ENCODE measurements at places on chromosomes 1 and 21. TPM values are rescaled to one million over a fixed set of nuclear protein-coding genes. Genes with fewer than 3 reads are reported as not detected.

- no peak for DNase-seq
Measured at GRCh38 chr1:162688931-162689330, 56.7 kb downstream of the DDR2 start.

Gene AJAP1
- polyA plus RNA-seq = 0.03 TPM

DNA sequence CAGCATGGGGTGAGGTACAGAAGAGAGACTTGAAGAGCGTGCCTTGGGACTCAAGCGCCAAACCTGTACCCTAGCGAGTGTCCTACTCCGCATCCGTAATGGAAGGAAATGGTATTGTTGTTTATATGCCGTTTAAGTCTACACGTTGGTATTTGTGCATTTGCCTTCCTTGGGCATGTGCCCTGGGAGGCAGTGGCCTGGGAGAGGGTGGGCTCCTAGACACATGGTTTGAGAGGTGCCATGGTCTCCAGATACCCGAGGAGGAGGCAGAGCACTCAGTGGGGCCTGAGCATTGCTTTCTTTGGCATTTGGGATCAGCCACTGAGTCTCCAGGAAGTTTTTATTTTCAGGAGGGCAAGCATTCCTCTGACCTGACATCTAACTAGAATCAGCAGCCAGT is 6.5 kb downstream of the ZNF672 start:
- DNase-seq = no peak

Gene TMEM200B
- 4.6 TPM for polyA plus RNA-seq

GRCh38 chr1:19037659-19038058 is 81.2 kb upstream of the IFFO2 start:
- DNase-seq = no peak

DNA sequence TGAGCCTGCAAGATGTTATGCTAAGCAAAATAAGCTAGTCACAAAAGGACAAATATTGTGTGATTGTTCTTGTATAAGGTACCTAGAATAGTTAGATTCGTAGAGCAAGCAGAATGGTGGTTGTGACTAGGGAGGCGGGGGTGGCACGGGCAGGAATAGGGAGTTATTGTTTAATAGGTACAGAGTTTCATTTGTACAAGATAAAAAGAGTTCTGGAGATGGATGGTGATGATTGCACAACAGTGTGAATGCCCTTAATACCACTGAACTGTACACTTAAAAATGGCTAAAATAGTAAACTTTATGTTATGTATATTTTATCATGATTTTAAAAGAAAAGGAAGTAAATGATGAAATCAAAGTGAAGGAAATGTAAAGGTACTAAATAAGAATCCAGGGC is 20.6 kb downstream of the LRRC42 start:
- DNase-seq = no peak

DNA sequence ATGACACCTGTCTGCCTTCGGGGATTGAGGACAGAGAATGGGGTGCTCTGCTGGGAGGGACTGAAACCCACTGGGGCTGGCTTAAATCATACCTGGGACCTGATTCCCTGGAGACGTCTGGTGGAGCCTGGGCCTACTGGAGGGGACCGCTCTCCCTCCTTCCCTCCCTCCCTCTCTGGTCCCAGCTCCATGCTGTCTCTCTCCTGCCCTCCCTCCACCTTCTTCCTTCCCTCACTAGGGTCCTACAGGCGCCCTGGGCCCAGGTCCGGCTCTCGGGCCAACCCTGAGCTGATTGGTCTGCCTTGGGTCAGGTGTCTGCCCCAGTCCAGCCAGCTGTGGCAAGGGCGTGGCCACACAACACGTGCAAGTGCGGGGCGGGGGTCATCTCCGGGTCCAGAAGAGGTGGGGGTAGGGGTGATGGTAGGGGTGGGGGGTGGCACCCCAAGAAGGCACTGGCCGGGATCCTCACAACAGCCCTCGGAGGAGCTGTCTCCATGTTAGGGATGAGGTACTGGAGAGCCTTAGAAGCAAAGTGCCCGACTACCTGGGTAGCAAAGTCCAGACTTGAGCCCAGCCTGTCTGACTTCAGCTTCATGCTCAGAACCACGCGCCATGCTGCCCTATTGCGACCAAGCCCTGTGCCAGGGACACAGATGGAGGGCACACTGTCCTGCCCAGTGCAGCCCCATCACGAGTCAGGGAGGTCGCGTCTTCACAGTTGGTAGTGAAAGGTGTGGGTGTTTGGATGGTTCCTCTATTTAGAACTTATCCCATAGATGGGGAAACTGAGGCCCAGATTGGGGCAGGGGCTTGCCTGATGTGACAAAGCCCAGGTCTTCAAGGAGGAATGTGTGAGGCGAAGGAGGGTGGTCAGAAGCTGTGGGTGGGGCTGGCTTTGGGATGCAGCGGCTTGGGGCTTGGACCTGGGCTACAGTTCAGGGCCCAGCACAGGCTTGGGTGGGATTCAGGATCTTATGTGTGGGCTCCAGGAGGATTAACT is 574.1 kb downstream of the PTPRU start:
- no peak for DNase-seq

- no peak for DNase-seq
Measured at GRCh38 chr1:39692152-39693074, 1.2 kb upstream of the HPCAL4 start.

Gene TLCD4
- polyA plus RNA-seq = 0.16 TPM

DNA sequence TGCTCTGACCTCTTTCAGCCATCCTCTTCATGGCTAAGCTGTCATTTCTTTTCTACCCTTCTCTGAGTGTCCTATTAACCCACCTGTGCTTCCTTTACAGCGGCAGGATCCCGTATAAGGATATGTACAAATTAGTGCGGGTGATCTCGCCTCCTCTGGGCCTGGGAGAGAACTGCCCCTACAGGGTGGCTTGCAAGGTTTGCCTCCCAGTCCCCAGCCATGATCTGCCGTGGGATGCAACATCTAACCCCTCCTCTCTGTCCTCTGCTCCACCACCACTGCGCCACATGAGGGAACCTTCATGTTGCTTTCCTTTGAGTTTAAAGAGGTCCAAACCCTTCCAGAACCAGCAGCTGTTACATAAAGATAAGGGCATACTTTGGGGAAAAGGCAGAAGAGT is 282.2 kb downstream of the ZNF648 start:
- no peak for DNase-seq

GRCh38 chr1:169043823-169044222 is 62.7 kb upstream of the ATP1B1 start:
- no peak for DNase-seq

Gene GPA33
- polyA plus RNA-seq = not detected

DNA sequence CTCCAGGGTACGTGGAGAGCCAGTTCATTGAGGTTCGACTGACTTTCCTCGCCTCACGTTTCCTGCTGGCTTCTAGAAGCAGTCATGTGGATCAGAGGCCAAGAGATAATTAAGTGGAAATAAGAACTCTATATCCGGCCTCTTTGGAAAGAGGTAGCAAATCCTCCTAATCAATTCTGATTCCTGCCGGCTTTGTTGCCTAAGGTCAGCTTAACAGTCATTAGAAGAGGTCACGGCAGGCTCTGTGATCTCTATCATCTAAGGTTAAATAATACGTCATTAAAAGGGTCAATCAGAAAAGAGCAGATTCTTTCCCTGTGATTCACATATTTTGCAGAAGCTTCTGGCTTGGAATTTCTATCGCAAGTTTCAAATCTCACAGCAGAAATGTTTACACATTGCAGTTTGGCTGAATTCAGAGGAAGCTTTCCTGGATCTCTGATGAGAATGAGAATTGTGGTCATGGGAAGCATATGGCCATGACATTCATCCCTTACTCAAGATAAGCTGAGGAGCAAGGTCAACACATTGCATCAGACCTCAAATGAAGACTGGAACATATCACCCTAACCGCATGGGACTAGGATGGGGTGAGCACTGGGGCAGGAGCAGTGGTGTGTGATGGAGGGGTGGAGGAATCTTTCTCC is 189.4 kb downstream of the PBX1 start:
- peak; percentile 99 for DNase-seq
